ENCODE measurements at places on chromosomes 11 and 22.

DNA sequence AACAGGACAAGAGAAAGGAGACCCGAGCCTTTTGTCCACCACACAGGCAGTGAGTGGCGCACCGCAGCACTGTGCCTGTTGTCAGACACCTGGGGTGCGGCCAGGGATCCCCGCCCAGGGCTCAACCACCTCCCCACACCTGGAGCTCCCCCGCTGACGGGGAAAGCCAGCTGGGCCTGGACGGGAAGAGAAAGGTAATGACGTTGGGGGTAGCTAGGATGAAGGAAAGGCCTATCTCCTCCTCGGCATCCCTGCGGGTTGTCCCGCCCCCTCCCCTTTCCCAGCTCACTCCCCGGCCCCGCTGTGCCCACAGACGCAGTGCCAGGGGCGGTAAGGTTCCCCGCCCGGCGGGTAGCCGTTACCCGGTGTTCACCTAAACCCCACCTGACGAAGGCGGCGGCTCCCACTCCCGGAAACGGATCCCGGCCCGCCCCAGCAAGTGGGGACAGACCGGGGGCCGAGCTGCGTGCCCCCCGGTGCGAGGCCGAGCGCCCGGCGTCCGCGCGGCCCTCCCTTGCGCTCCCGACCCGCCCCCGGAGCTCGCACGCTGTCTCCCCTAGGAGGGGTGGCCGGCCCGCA lies 495 bp downstream of the HYOU1 start:
- DNase-seq, result peak; percentile 20

DNA sequence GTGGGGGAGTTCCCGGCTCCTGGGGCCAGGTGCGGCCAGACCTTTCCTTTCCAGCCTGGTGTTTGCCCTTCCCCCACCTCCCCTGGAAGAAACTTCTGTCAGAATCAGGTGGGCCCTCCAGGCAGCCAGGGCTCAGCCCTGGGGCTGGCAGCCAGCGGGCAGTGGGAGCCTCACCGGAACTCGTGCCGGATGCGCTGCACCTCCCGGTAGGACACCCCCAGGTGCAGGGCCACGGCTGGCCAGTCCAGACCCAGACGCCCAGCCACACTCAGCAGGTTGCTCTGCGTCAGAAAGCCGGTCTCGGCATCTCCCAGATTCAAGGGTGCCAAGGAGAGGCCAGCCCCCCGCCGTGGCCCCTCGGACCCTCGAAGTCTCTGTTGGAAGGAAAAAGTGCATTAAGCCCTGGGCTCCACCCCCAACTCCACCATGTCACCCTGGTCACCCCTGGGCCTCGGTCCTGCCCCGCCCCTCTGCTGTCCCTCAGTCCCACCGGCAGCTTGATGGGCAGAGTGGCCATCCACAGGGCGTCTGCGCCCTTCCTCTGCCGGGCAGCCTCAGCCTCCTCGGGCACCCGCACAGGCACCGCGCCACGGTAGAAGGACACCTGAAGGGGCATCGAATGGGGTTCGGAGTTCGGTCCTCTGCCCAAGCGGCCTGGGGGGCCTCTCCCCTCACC lies 1.7 kb upstream of the SLC25A22 start:
- DNase-seq, result no peak

GRCh38 chr11:118091690-118092089 lies 4.9 kb upstream of the SMIM35 start:
- DNase-seq, result no peak

- no peak for DNase-seq
Observed at GRCh38 chr22:24706054-24706453, 68.5 kb downstream of the PIWIL3 start.

GRCh38 chr22:47000888-47001287 lies 238.4 kb downstream of the TBC1D22A start:
- no peak for DNase-seq

GRCh38 chr11:121282886-121283502 lies 9.6 kb upstream of the SC5D start:
- DNase-seq, result no peak

DNA sequence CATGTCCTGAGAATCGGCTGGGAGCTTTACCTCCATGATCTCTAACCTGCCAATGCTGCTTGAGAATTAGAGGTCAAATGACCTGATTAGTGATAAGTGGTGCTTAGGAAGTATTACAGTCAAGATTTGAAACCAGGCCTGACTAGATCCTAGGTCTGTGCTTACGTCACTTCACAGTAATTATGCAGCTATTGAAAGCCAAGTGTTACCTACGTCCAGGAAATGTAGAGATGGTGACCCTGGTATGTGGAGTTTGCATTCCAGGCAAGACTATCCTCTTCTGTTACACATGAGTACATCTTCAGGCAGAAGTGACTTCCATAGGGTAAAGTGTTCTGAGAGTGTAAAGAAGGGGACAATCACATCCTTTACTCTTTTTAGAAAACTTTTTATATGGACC lies 530.4 kb upstream of the TENM4 start:
- DNase-seq, result no peak

DNA sequence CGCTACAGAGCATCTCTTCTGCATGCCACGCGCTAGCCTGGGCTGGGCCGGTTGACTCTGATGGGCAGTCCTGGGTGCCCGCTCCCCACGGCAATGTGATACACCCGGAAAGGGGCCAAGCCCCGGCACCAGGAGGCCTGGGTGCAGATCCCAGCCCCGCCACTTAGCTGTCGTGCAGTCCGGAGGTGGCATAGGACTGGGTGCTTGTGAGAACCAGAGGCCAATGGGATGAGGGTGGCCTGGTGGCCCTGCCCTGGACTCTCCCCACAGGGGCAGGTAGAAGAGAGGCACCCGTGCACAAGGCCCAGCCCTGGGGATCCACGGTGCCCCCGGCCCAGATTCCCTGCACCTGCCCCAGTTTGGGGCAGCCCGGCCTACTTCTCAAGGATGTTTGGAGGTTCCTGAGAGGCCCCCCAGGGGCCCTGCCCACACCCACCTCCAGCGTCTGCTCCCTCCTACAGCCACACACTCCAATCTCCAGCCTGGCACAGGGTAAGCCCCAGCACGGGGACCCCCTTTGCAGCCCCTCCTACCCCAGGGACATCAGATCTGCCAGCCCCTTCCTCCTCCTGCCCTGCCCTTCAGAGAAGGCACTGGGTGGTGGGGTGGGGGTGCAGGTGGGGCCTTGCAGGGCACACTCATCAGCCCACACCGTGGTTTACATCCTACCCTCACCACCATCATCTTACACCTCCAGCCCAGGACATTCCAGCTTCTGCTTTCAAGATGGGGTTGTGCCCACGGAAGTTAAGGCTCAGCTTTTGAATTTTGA lies 66.9 kb downstream of the CYTH4 start:
- no peak for DNase-seq

DNA sequence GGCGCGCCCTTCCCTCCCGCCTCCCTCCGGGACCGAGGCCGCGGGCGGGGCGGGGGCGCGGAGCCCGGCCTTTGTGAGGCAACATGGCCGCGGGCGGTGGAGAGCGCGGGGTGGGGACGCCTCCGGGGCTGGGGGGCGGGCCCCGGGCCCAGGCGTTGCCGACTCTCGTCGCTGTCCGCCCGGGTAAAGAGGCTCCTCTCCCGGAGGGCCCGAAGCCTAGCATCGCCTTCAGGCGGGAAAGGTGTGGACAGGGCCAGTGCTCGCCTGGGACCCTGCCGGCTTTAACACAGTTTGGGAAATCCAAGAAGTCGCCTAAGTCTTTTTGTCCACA lies 369 bp downstream of the DGCR8 start:
- DNase-seq, result peak; percentile 53

DNA sequence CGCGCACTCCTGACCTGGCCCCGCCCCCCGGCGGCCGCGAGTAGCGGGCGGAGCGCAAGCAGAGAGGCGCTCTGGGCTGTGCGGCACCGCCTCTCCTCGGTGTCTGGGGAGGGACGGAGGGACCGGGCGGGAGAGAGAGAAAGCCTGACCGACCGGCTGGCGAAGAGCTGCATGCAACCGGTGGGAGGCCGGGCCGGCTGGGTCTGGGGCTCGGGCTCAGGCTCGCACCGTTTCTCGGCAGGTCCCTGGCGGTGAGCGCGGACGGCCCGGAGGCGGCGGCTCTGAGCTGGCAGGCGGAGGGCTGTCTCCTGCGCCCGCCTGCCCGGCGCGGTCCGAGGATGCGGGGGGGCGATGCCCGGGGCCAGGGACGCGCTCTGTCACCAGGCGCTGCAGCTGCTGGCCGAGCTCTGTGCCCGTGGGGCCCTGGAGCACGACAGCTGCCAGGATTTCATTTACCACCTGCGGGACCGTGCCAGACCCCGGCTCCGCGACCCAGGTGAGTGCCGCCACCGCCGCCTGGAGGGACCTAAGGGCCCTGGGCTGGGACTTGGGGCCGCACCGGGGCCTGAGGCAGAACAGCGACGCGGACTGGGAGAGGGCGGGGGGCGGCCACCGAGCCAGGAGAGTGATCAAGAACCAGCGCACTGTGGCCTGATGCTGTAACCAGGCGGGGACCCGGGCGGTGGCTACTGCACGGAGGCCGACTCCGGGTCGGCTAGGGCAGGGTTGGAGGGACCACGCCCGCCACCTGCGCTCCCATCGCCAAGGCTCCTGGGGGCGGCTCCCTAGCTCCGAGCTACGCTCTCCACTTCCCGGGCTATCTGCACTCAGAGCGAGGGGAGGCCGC lies at the start of gene SYT9:
SYT9 (plus strand) TSS at position 69 of the 847 bp plus-strand sequence; CDS start at position 352, 283 bp downstream.
- peak; percentile 7 for DNase-seq

DNA sequence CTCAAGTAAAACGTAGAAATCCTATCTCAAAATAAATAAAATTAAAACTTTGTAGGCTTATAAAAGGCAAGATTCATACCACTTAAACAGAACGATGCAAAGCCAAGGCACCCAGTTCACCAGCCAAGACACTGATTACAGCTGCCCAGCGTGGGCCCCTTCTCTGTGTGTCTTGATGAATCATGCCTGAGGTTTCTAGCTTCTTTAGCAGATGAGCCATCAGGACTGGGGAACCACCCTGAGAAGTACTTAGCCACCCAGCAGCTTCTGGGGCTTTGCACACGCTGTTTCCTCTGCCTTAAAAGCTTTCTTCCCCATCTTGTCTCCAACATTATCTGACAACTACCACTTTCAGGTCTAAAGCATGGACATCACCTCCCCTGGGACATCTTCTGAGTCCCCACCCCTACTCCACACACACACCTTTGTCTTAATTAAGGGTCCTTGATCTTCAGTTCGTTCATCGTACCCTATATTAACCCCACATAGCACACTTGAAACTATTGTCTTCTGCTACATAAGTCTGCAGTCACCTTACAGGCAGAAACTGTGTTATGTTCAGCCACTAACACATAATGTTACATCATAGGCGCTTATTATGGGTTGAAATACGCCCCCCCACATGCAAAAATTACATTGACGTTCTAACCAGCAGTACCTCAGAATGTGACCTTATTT lies 8.7 kb upstream of the LAYN start:
- peak; percentile 47 for DNase-seq

DNA sequence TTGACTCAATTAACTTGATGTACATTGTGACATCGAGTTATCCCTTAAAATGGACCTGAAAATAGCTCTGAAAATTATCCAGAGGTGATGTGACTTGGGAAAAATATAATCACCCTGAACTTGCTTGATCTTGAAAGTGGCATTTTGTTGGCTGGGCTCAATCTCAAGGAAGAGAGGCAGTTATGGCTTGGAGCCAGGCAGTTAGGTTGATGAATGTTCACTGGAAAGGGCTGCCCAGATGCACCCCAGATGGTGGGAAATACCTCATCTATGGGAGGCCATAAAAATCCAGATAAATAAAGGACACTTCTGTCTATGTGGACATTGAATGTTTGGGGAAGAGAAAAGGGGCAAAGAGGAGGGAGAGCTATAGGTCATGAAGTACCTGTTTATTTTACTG lies 55.7 kb upstream of the OR5AN1 start:
- no peak for DNase-seq

DNA sequence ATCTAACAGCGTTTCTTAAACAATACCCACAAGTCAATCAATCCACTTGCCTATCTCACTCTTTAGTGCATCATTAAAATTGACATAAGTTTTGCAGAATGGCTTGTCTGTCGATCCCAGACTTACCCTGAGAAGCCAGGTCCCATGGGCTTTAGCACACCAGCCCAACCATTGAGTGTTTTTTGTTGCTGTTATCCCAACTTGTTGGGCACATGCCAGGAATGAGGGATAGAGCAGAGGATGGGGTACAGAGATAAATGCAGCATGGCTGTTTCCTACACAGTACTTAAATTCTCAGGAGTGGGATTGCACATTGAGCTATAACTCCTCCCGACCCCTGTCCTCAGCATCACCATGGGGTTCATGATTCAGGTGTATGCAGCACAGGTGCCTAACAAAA lies 64.2 kb upstream of the RASSF10 start:
- no peak for DNase-seq

GRCh38 chr11:35629511-35629910 lies 11.3 kb downstream of the FJX1 start:
- DNase-seq, result no peak

GRCh38 chr11:10752061-10752460 lies 1.0 kb downstream of the CTR9 start:
- DNase-seq, result no peak

GRCh38 chr22:49956914-49957825 lies 3.4 kb upstream of the PIM3 start:
- no peak for DNase-seq

DNA sequence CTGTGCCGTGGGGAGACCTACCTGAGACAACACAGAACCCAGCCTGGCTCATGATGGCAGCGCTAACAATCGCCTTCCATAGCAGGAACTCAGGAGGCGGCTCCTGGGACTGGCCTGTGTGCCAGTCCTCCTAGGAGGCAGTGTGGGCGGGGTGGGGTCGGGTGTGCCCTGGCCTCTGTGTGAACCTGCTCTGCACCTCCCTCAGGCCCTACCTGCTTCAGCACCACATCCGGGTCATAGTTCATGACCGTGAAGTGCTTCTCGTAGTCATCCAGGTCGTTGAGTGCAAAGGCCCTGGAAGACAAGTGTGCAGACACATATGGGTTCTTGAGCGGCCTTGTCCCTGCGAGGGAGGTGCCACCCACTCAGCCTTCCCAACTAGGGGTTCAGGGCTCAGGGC lies 15.3 kb downstream of the TTLL12 start:
- no peak for DNase-seq
